ENCODE measurements at places on chromosomes 11 and 22. TPM values are rescaled to one million over a fixed set of nuclear protein-coding genes. Genes with fewer than 3 reads are reported as not detected.

Gene ELF5
- total RNA-seq: not detected

Gene NXPE1
- not detected for total RNA-seq

Gene DLG2
- 0.50 TPM for total RNA-seq

Gene DYNC2H1
- 6.5 TPM for total RNA-seq

Gene NUP50
- 26.2 TPM for total RNA-seq

Gene SMIM38
- 0.05 TPM for total RNA-seq

Gene RFPL1
- total RNA-seq: not detected

Data from A549 treated with CORT108297 at 1 μM for 4 hours (cell line).